ENCODE measurements at places on chromosomes 4 and X.

- no peak for DNase-seq
These were observed 76.5 kb downstream of the COL4A5 start for GRCh38 chrX:108516184-108516583.

DNA sequence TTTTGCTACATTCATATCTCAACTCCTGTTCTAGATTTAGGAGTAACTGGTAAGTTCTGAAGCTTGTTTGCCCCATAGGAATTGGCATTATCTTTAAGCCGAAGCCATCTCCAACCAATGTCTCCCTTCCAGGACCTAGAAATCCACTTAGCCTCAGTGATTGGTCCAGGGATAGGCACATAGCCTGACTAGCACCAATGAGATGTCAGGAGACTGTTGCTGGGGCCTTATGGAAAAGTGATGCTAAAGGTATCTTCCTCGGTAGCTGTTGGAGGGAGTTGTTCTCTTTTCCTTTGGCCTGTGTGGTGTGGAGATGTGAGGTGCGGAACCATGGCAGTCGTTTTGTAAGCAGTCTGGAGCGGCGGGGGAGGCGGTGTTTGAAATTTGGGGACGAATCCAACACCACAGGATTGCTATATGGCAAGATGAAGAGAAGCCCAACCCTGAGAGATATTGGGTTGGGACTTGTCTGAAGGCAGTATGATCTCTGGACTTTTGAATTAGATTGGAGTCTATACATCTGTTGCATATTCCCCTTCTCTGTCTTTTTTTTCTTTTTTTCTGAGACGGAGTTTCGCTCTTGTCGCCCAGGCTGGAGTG is 109.8 kb upstream of the ATP6AP2 start:
- no peak for DNase-seq

- DNase-seq, result no peak
These were observed 200.2 kb upstream of the FAM241A start for GRCh38 chr4:111945014-111945413.

DNA sequence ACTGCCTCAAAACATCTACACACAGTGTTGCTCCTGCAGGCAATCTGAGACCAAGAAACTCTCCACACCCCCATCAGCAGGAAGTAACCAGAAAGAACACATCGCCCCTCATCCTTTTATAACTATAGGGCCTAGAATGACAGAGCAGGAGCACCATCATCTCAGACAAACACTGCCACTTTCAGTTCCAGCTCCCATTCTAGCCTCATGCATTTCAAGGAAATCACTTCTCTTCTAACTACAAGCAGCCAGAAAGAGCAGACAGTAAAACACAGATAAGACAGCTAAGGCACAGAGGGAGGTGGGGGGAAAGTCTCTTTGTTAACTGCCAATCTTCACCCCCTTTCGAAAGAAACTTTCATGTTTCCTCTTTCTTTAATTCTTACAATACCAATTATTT is 102.6 kb upstream of the TENT5D start:
- DNase-seq, result no peak

DNA sequence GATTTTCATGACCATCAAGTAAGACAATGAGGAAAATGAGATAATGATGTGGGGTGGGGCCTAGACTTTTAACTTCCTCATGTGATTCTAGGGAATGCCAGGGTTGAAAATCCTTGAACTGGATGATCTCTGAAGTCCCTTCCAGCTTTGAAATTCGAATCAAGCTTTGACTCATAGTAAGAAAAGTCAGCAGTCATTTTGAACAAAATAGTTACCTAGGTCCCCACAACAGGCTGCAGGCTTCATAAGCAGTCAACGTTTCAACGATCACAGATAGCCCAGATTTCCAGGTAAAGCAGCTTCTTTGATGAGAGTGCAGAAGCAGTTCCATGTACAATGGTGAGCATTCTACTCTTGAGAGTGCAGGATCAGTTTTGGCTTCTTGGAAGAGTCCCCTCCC is 93.7 kb downstream of the GRIA3 start:
- no peak for DNase-seq

- no peak for DNase-seq
These were observed 20.7 kb downstream of the FHDC1 start for GRCh38 chr4:152956650-152957436.

DNA sequence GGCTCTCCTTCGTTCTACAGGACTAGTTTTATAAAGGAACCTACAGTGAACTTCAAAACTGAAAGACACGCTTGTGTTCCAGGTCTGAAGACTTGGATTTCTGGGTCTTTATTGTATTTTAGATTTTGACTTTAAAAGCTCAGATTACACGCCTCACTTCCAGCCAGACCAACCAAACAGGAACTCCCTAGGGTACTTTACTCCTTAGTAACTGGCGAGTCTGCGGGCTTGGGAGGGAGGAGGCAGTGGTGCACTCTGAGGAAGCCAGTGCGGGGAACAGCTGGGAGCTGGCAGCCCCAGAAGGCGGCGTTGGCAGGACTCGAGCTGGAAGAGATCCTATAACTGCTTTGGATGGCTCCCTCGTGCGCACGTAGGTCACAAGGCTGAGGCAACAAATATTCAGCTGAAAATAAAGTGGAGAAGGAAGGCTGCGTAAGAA is 391 bp upstream of the PHKA1 start:
- no peak for DNase-seq

DNA sequence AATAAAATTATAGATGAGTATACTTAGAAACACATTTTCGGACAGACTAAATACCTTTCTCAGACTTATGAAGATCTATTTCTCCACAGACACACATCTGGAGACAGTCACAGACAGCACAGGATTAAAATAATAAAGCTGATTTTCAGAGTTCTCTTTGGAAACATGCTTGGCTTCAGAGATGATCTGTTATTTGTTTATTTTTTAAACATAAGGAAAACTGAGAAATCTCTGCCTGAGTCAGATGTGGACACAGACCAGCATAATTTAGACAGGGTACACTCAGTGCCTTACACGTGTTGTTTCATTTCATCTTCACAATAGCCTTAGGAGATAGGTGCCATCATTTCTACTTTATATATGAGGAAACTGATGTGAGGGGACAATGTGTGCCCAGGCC is 92.1 kb downstream of the SLC9A7 start:
- DNase-seq, result no peak

DNA sequence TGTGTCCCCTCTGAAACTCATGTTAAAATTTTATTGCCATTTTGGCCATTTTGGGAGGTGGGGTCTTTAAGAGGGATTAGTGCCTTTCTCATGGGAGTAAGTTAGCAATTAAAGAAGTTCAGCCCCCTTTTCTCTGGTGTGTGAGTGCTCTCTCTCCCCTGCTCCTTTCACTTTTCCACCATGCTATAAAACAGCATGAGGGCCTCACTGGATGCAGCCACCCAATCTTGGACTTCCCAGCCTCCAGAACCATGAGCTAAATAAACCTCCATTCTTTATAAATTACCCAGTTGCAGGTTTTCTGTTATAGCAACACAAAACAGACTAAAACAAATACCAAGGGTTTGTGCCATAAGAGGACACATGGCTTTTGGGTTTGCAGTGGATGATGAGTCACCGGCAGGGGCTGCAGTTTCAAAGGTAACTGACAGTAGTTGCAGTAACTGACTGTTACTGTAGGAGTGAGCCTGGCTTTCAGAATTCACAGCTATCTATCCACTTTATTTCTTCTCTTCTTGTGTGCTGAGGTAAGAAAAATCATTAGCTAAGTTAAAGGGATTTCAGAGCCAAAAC is 121.5 kb downstream of the PPEF1 start:
- no peak for DNase-seq

DNA sequence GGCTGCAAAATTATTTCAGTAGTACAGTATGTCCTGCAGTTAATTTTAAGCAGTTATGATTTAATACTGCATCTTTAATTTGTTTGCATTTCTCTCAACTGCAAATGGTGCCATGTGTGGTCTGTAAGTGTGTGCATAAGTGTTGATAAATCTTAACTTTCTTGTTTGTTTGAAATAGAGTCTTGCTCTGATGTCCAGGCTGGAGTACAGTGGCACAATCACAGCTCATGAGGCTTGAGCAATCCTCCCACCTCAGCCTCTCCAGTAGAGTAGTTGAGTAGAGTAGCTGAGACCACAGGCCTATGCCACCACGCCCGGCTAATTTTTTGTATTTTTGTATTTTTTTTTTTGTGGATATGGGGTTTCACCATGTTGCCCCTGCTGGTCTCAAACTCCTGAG is 322.5 kb upstream of the NR3C2 start:
- DNase-seq, result no peak

GRCh38 chr4:4693258-4693657 is 151.4 kb upstream of the STX18 start:
- no peak for DNase-seq

DNA sequence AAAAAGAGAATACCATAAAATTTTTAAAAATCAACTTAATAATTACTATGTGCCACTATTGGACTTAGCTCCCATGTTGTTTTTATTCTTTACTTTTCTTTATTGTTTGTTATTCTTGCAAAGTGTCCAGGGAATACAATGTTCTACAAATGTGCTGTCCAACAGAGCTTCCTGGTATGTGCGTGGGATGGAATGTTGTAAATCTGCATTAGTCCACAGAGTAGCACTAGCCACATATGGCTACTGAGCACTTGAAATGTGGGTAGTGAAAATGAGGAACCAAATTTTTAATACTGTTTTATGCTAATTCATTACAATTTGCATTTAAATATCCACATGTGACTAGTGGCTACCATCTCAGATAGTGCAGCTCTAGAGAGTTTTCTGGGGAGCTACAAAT is 14.3 kb upstream of the CORIN start:
- no peak for DNase-seq

GRCh38 chrX:39961441-39961840 is 136.3 kb downstream of the BCOR start:
- no peak for DNase-seq

GRCh38 chr4:176789955-176790354 is 2.8 kb downstream of the VEGFC start:
- DNase-seq, result no peak

- DNase-seq, result no peak
These were observed 30.4 kb downstream of the ADH7 start for GRCh38 chr4:99404595-99405287.

DNA sequence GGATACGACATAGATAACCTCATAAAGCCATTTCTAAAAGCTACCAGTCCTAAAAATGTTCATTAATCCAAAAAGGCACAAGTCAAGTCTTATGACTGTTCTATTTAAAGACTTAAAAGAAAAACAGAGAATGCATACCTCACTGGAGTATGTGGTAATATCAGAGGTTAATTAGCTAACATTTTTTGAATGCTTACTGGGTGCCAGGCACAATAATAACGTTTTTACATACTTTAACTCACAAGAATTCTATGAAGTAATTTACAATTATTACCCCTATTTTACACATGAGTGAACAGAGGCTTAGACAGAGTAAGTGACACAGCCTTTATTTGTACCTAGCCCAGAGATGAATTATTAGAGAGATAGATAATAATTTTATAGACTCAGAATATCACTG is 207.5 kb downstream of the PDGFC start:
- DNase-seq, result no peak

DNA sequence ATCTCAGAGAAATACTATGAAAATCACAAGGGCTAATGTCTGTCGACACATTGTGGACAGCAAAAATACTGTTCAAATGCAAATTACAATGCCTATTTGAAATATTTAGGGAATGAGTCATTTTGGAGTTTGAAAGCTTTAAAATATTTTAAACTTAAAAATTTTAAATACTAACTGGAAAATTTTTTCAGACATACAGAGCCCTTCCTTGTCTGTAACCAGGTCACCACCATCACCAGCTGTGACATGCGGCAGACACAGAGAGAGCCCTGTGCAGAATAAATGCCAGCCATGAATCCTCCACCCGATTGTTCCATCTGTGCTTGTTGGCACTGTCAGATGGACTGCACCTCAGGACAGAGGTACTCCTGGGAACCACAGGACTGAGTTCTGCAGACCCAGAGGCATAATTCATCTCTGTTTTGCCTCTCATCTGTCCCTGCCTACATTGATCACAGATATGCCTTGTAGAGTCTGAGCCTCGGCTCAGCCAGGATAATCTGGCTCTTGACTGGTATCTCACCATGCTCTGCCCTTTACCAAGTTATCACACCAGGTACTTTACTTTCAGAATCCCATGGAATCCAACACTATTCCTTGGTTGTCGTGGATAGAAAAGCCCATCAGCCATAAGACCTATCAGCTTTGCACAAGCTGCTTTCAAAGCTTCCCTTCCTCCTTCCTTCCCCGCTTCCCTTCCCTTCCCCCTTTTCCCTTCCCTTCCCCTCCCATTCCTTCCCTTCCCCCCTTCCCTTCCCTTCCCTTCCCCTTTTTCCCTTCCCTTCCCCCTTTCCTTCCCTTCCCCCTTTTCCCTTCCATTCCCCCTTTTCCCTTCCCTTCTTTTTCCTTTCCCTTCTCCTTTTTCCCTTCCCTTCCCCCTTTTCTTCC is 67.2 kb downstream of the TBC1D9 start:
- DNase-seq, result peak; percentile 3

DNA sequence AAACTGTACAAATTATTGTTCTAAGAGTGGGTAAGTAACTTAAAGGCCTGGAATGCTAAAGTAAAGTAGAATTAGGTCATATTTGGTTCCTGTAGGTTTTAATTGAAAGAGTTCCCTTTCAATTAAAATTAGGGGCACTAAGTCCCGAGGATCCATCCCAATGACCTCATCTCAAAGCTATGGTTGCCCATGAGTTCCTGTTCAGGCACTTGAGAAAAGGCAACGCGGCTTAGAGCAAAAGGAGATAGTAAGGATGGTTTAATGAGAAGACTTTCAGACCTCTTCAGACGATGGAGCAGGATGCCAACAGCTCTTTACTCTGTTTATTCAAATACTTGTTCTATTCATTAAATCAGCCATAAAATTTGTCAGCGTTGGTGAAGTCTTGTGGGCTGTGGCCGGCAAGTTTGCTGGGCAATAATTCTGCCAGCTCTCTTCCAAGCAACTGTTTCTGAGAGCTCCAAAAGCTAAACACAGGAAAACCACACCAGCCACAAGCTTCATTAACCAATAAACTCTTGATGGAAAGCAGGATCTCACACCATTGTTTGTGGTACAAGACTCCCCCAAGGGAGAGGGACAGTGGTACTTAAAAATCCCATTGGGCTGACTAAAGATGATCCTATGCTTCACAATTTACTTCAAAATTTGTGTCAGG is 167.4 kb downstream of the COL4A6 start:
- no peak for DNase-seq

GRCh38 chrX:68853665-68854251 is 24.9 kb downstream of the EFNB1 start:
- no peak for DNase-seq

GRCh38 chrX:104482757-104483156 is 83.2 kb upstream of the IL1RAPL2 start:
- no peak for DNase-seq

DNA sequence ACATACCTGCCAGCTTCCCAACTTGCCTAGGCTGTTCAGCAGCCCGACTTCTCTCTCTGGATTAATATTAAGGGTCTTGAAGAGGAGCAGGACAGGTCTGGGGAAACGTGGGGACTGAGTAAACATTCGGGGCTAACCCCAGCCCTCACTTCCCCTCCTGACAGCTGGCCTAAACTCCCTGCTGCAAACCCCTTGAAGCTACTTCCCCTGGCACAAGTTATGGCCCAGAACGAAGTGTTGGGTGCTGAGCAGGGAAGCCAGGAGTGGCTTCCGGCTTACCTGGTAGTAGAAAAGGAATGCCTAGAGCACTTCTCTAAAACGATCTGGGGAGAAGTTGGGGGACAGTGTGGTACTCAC is 200.0 kb downstream of the BCOR start:
- no peak for DNase-seq

All from cerebellar nuclear complex (tissue), 1 donor.